H4 (cell line): ENCODE measurements at places on chromosomes 16 and 17.
A peak's percentile ranks its signal among the peaks of the same experiment; 100 is the strongest.

DNA sequence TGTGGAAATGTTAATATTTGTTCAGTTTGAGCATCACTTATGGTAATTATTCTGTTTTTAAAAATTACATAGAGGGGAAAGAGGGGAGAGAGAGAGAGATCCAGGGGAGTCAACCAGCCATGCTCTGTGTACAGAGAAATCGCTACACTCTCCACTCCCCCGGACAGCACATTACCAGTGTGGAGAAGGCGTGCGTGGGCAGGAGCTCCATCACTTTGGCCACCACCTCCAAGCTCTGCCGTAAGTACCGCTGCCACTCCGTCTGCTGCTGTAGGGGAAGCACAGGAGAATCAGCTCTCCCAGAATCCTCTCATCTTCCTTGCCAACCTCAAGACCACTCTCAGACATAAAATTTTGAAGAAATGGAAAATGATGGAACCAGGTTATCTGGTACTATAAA, 70.2 kb upstream of the GSG1L start:
- DNase-seq = no peak

DNA sequence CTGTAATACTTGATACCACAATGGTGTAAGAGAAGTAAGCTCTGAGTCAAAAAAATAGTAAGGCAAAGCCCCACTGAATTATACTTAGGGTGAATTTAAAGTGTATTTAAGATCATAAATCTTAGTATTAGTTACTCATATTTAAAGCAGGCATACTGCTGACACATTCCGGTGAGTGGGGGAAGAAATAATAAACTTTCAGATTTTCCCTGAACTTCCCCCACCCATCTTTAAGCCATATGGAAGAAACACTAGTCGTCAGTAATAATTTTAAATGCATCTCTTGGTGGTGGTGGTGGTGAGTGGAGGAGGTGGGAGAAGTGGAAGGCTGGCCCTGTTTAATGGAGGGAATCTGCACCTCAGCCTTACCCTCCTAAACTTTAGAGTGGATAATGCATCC, 20.5 kb downstream of the MPHOSPH6 start:
- DNase-seq = no peak

- DNase-seq = peak; percentile 100
These were observed 164.5 kb downstream of the PRKCA start for GRCh38 chr17:66466840-66467367.

- DNase-seq = no peak
These were observed 26.3 kb upstream of the GAS7 start for GRCh38 chr17:10224582-10225195.

GRCh38 chr16:10684511-10685151, 10.1 kb downstream of the TEKT5 start:
- no peak for DNase-seq

- no peak for DNase-seq
These were observed 1.8 kb upstream of the NSMCE1 start for GRCh38 chr16:27270349-27270748.

DNA sequence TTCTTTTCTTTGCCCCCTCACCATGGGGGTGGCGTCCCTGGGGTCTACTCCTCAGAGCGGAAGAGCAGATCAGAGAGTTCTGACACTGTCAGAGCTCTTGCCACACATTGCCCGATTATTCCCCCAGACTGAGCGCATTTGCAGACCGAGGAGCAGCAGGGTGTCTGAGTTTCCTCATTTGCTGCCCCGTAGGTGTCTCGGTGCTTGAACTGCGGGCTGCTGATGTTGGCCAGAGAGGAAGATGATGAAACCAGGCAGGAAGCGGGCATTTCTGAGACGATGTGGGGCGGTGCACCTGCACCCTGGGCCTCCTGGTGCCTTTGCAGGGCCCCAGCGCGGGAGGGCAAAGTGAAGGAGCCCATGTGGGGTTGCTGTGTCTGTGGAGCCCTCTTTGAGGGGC, 55.2 kb downstream of the ARSG start:
- no peak for DNase-seq

DNA sequence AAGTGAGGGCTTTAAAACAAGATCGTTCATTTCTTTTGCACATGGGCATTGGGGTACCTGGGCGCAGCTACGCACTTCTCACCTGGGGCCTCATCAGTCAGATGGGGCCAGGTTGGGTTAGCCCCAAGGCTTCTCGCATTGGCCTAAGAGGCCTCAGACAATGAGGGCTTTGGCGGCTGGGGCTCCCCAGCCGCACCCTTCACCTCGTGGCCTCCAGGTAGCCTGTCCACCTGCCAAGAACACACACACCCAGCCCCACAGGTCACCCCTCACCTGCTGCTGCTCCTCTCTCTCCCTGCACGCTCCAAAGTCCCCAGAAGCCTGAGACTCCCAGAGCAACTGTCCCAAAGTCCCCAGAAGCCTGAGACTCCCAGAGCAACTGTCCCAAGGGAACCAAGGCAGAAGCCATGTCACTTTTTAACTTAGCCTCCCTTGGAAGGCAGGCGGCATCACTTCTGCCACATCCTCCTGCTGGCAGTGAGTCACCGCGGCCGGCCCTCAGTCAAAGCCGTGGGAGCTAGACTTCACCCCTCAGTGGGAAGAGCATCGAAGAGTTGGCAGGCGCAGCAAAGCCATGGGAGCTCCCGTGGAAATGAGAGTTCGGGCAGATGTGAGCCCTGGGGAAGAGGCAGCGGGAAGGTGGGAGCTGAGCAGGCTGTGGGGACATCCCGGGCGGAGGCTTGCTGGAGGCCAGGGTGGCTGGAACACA, 78.9 kb upstream of the PLCG2 start:
- DNase-seq = no peak

- no peak for DNase-seq
These were observed 6.2 kb downstream of the EFNB3 start for GRCh38 chr17:7711051-7711755.

DNA sequence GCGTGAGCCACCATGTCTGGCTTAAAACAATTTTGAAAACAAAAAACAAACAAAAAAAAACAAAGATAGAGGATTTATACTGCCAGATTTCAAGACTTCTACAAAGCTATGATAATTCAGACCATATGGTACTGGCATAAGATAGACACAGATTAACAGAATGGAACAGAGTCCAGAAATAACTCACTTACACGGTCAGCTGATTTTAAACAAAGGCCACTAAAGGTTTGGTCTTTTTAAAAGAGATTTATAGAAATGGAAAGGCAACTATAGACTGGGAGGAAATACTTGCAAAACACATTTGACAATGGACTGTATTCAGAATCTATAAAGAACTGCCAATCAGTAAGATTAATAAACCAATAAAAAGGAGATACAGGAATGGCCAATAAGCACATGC, 48.6 kb upstream of the MNT start:
- no peak for DNase-seq

GRCh38 chr16:67311607-67312488, 14.7 kb downstream of the KCTD19 start:
- peak; percentile 98 for DNase-seq

DNA sequence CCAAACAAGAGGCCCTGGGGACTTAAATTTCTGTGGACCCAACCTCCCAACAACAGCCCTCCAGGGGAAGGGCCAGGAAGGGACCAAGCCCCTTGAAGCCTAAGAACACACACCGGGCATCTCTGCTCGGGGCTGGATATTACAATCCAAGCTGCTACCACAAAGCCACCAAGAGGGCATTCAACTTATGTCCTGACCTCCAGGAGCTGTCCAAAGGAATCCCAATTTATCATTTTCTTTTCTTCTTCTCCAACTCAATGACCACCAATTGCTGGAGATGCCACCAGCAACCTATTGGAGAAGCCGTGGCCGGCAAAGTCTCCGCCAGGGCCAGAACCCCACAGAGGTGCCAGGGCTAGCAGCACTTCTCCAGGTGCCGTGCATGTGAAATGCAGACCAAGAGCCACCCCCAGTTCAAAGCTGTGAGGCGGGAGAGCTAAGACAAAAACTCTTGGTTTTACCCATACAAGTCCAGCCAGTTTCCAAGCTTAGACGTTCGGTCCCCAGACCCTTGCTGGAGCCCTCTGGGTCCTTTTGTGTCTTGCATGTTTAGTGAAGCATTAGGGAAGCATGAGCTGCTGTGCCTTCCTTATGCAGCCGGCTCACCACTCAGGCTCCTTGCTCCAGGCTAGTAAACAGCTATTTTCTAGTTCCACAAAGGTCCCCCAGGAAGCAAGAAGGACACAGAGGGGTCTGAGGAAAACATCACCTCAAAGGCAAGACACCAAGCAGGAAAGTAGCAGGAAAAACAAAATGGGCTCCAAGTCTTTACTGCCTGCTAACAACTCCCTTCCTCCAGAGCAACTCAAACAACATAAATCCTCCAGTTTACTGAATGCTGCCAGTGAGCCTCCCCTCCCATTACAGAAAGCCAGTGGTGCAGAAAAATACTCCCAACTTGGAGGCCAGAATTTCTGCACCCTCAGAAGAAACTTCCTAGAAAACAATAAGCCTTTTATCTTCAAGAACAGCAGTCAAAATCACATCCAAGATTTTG, 3.2 kb downstream of the PITPNA start:
- no peak for DNase-seq

- DNase-seq = no peak
These were observed 699 bp upstream of the MAP1LC3B start for GRCh38 chr16:87391324-87391949.

DNA sequence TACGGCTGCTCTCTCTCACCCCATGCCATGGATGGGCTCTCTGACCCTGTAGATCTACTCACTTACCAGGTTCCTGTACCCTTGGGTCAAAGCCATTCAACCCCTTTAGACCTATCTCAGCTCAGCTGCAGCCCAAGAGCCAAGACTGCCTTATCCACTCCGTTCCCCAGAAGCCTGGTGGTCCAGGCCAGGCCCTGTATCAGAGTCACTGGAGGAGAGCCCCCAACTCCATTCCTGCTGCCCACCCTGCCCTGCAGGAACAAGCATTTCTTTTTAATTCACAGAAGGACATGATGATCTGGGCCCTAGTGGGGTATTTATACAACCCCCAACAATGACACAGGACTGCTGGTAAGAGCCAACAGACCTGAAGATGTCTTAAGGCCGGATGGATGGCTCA, 76.8 kb downstream of the AIPL1 start:
- DNase-seq = no peak

GRCh38 chr17:66900126-66901010, 64.1 kb upstream of the CACNG4 start:
- no peak for DNase-seq

GRCh38 chr17:62093188-62094155, 28.4 kb upstream of the MED13 start:
- peak; percentile 64 for DNase-seq

DNA sequence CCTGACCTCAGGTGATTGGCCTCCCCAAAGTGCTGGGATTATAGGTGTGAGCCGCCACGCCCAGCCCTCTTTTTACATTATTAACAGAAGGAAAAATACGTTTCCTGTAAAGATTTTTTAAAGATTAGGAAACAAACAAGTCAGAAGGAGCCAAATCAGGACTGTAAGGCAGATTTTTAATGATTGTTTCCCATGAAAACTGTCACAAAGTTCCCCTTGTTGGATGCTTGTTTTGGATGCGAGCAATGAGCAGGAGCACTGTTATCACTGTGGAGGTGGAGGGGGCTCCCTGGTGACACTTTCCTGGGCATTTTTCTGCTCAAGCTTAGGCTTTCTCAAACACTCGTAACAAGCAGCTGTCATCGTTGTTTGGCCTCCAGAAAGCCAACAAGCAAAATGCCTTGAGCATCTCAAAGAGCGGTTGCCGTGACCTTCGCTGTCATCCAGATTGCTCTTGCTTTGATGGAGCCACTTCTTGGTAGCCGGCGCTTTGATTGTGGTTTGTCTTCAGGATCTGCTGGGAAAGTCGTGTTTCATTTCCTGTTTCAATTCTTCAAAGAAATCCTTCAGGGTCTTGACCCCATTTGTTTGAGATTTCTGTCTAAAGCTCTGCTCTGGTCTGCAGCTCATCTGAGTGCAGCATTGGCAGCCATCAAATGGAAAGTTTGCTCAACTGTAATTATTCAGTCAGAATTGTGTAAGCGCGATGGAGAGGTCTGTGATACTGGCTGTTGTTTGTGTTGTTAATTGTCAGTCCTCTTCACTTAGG, 128.7 kb downstream of the RPTOR start:
- no peak for DNase-seq

DNA sequence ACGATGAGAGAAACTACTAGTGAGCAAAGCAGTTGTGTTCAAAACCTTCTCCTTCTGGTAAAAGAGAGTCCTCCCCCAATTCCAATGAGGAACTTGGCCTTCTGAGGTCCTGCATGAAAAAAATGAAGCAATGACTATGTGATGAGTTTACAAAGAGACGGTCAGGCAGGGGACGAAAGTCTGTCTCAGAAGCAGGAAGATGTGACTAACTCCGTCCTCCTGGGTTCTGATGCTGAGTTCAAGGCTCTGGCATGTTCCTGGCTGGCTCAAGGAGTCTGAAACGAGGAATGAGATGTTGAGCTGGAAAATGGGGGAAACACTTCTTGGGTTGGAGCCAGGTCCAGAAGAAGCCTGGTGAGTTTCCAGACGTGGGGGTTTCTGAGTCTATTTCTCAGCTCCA, 129.6 kb downstream of the CPPED1 start:
- DNase-seq = no peak

DNA sequence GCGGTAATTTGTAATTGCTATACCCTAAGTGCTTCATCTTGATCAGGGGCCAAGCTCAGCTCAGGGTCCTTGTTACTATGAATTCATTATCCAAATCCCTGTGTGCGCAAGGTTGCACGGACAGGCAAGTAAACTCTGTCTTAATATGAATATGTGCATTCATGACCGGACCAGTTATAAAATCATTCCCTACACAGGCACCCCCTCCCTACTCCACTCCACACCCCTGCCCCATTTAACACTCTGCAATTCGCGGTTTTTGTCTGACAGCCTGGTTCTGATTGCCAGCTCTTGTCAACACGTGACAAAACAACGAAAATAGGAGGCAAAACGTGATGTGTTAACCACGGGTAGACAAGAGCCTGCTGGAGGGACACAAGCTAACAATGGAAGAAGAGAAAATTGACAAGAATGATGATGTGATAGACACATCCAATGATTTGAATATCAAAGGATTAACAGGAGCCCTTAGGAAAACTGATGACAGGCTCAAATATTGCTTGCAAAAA, 76.5 kb downstream of the CACNG3 start:
- no peak for DNase-seq

DNA sequence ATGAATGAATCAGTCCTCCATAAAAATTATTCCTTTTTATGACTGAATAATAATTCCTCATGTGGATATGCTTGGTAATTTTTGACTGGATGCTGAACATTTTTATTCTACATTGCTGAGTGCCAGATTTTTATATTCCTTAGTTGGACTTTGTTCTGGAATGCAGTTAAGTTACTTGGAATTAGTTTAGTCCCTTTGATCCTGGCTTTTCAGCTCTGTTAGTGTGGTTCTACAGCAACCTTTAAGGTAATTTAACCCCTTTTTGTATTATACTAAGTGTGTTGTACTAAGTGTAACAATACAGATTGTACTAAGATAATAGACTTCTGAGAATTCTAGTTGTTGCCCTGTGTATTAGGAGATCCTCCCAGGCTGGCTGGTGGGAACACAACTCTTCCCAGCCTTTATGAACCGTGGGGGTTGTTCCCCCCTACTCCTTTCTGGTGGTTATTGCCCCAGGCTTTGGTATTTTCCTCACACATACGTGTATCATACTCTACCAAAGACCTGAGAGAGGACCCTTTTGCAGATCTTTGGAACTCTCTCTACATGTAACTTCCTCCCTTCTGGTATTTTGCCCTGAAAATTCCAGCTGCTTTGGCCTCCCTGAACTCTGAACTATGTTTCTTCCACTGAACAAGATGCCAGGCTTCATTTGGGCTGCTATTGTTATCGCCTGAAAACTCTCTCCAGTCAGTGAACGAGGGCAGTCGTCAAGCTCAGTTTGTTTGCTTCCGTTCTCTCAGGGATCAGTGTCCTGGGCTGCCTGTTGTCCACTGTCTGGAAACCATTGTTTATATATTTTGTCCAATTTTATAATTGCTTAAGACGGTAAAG, 30.5 kb downstream of the TANGO6 start:
- DNase-seq = no peak
